NCI-H187 treated with DMSO at 0.1 percent for 48 hours (cell line): ENCODE measurements at places on chromosomes 13 and 19.

- no peak for DNase-seq
Measured at GRCh38 chr19:51458899-51459505, 748 bp upstream of the SIGLEC8 start.

- DNase-seq = no peak
Measured at GRCh38 chr13:94344126-94344818, 135.2 kb downstream of the DCT start.

DNA sequence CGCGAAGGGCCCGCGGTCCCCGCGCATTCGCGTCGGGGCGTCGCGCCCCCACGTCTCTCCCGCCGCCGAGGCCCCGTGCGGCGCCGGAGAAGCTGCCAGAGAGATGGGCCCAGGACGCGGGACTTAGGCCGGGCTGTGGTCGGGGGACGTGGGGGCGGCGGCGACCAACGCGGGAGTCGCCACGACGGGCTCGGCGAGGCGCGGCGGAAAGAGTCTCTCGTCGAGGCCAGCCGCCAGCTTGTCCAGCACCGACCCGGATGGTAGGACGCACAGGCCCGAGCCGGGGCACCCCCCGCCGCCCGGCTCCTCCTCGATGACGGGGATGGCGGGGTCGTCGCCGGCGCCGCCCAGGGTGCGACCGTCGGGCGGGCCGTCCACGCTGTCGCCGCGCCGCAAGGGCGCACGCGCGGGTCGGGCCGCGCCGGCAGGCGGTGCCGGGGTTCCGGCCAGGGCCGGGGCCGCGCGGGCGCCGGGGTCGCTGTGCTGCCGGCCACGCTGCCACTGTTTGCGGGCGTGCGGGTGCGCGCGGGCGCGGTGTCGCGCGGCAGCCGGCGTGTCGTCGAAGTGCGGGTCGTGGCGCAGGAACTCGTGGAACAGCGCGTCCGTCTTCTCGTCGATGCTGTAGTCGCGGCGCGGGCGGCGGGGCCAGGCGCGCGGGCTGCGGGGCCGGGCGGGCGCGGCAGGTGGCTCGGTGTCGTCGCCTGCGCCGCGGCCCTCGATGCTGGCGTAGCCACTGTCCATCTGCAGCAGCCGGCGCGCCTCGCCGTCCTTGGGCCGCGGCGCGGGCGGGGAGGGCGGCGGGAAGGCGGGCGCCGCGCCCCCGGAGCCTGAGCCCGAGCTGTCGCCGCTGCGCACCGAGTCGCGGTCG, 8.5 kb downstream of the CBARP start:
- DNase-seq = no peak

DNA sequence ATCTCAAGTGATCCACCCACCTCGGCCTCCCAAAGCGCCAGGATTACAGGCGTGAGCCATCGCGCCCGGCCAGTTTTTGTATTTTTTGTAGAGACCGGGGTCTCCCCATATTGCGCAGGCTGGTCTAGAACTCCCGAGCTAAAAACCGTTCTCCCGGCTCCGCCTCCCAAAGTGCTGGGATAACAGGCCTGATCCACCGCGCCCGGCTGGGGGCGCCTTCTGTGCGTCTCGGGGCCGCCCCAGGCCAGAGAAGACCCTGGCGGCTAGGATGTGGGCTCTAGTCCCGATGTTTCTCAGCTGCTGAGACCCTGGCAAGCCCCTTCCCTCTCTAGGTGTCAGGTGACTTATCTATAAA, 3.6 kb downstream of the ARHGAP45 start:
- DNase-seq = no peak
